GM23338 (cell line): ENCODE measurements at places on chromosomes 3 and 15.

DNA sequence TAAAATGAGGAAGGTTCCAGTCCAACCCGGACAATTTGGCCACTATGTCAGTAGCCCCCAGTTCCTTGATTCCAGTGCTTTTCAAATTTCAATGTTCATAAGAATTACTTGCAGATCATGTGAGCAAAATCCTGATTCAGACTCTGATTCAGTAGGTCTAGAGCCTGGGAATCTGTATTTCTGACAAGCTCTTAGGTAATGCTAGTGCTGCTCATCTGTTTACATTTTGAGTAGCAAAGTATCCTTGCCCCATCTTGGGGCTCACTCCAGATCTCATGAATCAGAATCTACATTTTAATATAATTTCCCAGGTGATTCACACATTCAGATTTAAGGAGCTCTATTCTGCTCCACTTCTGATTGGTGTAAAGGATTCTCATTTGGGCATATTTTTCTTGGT, 142.0 kb downstream of the NAALADL2 start:
- DNase-seq = no peak

DNA sequence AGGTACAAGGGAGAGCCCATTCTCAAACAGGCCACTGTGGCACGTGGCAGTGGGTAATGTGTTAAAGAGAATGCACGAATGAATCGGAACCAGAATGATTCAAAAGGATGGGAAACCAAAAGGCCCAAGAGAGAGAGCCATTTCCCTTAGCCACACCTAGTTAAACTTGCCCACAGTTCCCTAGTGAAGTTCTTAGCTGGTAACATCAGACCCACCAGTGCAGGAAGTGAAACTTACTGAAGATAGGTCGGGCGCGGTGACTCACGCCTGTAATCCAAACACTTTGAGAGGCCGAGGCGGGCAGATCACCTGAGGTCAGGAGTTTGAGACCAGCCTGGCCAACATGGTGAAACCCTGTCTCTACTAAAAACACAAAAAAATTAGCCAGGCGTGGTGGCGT, 97.1 kb downstream of the MEX3B start:
- no peak for DNase-seq

DNA sequence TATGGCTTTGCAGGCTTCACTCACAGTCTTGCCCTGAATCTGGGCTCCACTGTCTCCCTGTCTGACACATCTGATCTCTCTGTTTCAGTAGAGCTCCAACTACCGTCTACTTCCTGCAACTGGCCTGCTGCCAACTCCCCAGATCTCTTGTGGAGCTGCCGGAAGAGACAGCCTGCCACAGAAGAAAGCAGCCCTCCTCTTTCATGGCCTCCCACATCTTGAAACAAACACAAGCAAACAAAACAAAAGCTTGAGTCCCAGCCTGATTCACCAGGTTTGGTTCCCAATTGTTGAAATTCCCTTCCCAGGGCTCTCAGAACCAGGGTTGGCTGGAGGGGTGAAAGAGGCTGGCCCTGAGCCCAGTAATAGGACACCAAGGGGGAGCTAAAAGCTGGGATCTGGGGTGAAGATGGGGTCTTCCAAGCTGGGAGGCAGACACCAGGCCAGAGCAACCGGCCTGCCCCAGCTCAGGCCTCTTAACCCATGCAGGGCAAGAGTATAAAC, 55.3 kb upstream of the CA12 start:
- peak; percentile 56 for DNase-seq

DNA sequence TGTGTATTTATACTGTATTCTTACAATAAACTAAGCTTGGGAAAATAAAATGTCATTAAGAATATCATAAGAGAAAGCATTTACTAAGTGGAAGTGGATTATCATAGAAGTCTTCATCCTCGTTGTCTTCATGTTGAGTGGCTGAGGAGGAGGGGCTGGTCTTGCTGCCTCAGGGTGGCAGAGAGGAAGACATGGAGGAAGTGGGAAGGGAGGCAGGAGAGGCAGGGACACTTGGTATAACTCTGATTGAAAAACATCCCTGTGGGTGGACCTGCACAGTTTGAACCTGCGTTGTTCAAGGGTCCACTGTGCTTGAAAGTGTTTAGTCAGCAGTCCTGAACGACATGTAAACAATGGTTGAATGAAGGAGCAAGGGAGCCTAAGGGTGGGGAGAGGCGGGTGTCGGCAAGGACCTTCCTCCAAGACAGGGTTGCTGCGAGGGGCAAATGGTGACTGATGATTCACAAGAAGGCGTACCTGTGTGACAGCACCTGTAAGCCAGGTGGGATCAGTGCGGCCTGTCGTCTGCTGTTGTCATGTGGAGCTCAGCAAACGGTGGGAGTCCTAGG, 103.8 kb upstream of the KLF13 start:
- no peak for DNase-seq

DNA sequence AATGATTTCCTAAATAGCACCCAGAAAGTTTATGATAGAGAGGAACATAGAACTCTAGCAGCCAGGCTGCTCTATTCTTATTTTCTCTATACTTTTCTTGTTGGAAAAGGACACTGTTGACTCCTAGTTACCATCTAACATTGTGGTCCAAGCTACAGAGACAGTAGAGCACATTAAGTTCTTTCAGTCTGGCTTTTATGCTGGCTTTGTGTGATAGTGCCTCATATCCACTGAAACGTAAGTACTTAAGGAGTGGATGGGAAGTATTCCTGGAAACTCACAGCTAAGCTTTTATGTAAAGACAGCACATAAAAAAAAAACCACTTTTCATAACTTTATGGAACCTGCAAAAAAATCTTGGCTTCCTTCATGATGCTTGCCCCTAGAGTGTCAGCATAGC, 480.1 kb upstream of the TPRG1 start:
- DNase-seq = no peak

GRCh38 chr3:146621723-146622122, 16.6 kb upstream of the PLSCR5 start:
- peak; percentile 21 for DNase-seq

- no peak for DNase-seq
Measured at GRCh38 chr3:16944356-16944755, 59.6 kb downstream of the PLCL2 start.

- DNase-seq = no peak
Measured at GRCh38 chr3:134813618-134814017, 18.6 kb downstream of the EPHB1 start.

DNA sequence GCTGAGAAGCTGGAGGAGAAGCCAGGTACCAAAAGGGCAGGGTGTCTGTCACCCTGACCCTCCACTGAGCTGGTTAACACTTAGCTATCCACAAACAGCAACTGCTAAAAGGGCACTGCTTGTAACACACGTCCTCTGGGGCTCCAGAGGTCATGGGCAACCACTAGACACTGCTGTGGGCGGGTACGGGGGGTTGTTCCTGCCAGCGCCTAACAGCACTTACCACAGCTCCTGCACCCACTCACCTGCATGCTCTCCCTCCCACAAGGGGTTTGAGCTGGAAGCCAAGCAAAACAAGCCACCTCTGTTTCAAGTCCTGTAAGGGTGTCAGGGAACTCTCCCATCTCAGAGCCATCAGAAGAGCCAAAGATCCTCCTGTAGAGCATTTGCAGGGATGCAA, 407.6 kb downstream of the MFSD1 start:
- no peak for DNase-seq
